ENCODE measurements at places on chromosomes 2 and 18. TPM values are rescaled to one million over a fixed set of nuclear protein-coding genes. Genes with fewer than 3 reads are reported as not detected.
A peak's percentile ranks its signal among the peaks of the same experiment; 100 is the strongest.

DNA sequence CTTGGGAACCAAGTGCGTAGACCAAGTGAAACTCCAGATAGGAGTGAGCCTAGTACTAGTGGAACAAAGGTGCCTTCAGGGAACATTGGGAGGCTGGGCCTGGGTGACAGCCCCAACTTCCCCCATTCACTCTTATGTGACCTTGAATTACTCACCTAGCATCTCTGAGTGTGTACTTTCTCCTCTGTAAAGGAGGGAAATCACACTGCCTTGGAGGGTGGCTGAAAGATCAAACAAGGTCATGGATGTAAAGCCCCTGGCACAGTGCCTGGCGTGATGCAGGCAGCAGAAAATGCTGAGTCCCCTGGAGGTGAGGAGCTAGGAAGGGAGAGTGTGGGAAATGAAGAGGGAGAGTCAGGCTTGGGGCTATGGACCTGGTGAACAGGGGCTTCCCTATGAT, 45.9 kb downstream of the MARCO start:
- DNase-seq: no peak

GRCh38 chr2:86274265-86274917, 63.0 kb downstream of the REEP1 start:
- DNase-seq: no peak

- no peak for DNase-seq
Observed at GRCh38 chr2:192735447-192735846, 540.7 kb upstream of the TMEFF2 start.

The MPV17 gene
- 68.4 TPM for total RNA-seq

The CYP27A1 gene
- 57.6 TPM for total RNA-seq

- no peak for DNase-seq
Observed at GRCh38 chr2:10441948-10442347, 6.2 kb downstream of the ODC1 start.

The DCDC2C gene
- total RNA-seq: 22.3 TPM

DNA sequence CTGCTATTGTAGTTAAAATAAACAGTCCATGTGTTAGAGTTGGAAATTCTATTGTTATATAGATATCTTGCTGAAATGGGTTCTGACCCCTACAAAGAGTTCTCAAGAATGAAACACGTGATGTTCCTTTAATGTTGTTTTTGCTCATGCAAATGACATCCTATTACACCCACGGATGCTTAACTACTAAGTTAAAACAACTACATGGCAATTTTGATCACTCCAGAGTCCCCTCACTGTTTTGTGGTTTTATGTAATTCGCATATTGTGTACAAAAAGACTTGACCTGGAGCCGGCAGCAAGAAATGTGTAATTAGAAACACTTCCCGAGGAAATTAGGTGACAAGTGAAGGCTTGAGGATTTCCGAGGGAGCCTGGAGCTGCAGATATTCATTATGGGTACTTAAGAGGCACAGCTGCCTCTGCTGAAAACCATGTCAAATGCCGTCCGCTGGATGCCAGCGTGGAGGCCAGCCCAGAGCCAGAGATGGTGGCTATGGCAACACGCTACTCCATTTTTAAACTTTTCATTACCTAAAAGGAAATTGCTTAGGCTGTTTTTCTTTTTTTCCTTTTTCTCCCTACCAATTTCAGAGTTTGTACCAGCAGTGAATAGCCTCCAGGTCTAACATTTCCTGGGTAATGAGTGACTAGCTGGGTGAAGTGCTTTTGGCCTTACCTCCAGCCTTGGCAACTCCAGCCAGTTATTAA, 21.0 kb upstream of the CABLES1 start:
- DNase-seq: no peak

DNA sequence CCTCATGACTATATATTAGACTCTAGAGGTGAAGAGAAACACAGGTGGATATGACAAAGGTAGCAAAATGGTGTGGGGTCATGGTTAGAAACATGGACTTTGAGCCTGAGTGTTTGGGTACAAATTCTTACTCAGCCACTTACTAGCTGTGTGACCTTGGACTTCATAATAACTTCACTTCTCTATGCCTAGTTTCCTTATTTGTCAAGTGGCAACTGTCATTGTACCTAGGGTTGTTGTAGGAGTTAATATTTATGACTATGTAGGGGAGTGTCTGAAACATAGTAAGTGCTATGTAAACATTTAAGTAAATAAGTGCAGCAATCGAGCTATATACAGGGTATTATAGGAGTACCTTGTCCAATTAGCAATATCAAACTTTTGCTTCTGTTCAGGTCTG, 49.7 kb upstream of the RAPH1 start:
- DNase-seq: no peak

The SNTG2 gene
- total RNA-seq: 9.0 TPM

- DNase-seq: no peak
Observed at GRCh38 chr2:62209427-62209991, 13.6 kb downstream of the B3GNT2 start.

DNA sequence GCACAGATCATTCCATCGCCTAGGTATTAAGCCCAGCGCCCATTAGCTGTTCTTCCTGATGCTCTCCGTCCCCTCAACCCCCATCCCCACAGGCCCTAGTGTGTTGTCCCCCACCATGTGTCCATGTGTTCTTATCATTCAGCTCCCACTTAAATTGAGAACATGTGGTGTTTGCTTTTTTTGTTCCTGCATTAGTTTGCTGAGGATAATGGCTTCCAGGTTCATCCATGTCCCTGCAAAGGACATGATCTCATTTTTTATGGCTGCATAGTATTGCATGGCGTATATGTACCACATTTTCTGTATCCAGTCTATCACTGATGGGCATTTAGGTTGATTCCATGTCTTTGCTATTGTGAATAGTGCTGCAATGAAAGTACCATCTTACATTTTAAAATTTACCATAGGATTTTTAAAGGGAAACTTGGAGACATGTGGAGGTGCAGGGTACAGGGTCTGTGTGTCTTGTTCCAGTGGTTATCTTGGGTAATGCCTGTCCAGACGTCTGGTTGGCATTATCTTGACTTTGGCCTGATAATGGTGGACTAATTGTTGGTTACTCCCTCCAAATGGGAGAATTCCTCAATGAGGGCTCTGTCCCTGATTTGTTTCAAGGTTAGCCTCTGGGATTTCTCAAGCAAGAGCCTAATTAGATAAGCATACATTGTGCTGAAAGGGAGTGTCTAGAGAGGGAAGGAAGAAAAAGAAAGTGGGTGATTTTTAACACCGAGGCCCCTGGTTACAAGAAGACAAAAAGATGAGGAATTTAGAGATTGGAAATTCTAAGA, 21.6 kb downstream of the KLHL23 start:
- no peak for DNase-seq

The ARL5A gene
- 40.2 TPM for total RNA-seq

The RGPD4 gene
- total RNA-seq: not detected

The CLEC4F gene
- total RNA-seq: not detected

The NDC80 gene
- 3.7 TPM for total RNA-seq

DNA sequence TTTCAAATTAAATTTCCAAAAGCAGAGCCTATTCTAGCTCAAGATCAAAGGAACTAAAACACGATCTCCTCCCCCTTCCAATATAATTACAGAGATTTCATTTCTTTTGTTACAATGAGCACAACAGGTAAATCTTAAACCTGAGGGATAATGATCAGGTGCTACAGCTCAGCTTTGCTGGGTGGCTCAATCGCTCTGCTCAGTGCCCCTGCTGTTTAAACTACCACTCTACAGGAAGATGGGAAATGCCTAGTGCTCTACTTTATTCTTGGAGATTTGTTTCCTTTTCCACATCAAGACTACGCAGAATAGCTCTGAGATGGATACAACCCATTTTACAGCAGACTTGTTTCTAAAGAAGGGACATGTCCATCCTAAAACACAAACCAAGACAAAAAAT, 162.3 kb downstream of the TCF4 start:
- DNase-seq: no peak

DNA sequence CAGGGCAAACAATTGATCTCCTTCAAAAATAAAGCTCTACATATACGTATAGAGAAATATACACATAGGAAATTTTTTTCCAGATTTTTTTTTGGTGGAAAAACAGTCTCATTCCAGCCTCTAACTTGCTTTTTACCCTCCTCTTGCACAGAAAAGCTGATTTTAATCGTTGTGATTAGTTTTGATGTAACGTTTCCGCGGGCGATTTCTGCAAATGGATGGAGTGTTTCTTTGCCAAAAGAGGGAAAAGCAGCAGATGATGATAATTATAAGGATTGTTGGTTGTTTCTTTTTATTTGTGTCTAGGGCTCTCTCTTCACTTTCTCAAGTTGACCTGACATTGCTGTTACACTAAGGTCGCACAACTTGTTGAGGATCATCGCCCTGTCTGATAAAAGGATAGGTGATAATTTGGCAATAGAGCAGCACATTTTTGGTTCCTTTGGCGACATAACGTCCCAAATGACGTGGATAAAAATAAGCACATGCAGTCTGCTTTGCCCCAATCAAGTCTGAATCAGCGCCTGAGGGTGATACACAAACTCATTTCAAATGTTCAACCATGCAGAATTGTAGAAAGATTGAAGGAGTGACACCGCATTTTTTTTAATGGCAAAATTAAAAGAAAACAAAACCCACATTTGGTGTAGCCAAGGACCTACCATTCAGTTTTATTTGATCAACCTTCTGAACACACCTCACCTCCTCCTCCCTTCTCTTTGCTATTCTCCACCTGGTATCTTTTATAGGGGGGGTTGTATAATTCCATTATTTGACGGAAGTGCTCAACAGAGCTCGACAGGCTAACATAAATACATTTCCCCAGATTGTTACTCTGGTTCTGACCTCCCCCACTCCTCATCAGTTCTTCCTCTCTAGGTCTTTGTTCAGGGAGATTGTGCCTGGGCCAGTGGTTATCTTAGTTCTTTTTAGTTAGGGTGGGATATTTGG, 109.6 kb upstream of the KCTD1 start:
- no peak for DNase-seq

DNA sequence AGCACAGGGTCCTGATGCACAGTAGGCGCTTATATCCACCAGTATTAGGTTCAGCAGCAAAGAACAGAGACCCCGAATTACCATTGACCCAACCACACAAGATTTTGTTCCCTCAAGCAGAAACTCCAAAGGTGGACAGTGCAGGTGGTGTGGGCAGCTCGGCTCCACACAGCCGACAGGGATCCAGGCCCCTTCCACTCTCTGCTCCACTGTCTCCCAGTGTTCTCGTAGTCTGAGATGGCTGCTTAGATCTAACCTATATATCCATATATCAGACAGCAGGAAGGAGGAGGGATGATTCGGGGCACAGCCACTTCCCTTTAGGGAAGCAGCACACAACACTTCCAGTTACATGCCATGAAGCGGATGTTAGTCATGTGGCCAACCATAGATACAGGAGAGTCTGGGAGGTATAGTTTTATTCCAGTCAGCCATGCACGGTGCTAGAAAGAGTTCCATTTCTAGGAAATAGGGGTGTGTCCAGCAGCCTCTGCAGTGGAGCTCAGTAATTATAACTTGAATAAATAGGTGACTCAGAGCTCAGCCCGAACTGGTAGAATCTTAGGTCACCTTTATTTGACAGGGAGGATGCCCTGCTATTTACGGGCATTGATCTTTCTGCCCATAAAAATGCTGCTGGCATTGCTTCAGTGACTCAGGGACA, 158.9 kb downstream of the TWIST2 start:
- peak; percentile 1 for DNase-seq

GRCh38 chr2:148704247-148704646, 59.7 kb downstream of the EPC2 start:
- no peak for DNase-seq

GRCh38 chr2:204005940-204006721, 69.6 kb downstream of the ICOS start:
- no peak for DNase-seq

The TMEM37 gene
- 4.9 TPM for total RNA-seq

GRCh38 chr2:235002198-235003095, 50.6 kb downstream of the SH3BP4 start:
- DNase-seq: no peak

- DNase-seq: no peak
Observed at GRCh38 chr2:100782380-100782878, 37.5 kb upstream of the NPAS2 start.

The CIAO1 gene
- 132 TPM for total RNA-seq

- DNase-seq: no peak
Observed at GRCh38 chr2:162025121-162025911, 48.7 kb downstream of the DPP4 start.

The VSNL1 gene
- total RNA-seq: 0.63 TPM

DNA sequence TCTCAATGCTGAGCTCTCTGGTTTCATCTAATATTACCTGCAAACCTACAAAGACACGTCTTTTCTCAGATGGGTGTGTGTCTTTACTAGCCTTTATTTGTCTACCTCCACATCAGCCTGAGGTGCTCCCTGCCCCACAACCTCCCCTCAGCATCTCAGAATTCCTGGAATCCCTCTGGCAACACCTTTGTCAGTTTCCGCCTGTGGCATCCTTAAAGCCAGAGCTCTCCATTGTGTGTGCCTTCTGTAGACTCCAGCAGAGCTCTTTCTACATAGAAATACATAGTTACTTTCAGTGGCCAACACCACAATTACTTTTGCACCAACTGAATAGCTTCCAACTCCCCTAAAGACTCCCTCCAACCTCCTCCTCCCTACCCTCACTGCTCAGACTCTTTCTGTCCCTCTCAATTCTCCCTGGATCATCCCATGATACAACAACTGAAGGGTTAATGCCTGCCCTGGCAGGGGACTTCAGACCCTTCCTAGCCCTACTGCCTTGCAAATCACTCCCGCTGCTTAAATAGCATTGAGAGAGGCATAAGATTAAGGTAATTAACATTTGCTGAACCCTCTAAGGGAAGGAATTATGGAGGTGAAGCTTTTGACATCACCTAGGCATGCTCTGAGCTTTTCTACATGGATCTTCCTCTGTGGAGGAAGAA, 39.6 kb upstream of the RMDN2 start:
- no peak for DNase-seq

DNA sequence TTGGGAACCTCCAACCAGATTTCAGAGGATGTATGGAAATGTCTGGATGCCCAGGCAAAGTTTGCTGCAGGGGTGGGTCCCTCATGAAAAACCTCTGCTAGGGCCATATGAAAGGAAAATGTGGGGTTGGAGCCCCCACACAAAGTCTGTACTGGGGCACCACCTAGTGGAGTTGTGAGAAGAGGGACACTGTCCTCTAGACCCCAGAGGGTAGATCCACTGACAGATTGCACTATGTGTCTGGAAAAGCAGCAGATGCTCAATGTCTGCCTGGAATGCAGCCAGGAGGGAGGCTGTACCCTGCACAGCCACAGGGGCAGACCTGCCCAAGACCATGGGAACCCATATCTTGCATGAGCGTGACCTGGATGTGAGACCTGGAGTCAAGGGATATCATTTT, 573.7 kb upstream of the NXPH2 start:
- no peak for DNase-seq

DNA sequence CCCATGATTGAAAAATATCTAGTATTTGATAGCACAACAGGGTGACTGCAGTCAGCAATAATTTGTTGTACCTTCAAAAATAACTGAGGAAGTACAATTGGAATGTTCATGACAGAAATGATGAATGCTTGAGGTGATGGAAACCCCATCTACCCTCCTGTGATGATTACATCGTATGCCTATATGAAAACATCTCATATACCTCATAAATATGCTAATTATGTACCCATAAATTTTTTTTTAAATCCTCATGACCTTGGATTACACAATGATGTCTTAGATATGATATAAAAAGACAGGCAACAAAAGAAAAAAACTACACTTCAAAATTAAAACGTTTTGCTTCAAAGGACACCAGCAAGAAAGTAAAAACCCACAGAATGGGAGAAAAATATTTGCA, 1.4 kb upstream of the POLR1B start:
- DNase-seq: no peak

GRCh38 chr2:230885463-230886130, 20.9 kb downstream of the ITM2C start:
- no peak for DNase-seq

The ANKRD23 gene
- total RNA-seq: 13.8 TPM

- no peak for DNase-seq
Observed at GRCh38 chr2:239712755-239713154, 311.9 kb upstream of the HDAC4 start.

Data from tibial nerve (tissue), 4 donors.